ENCODE measurements at places on chromosomes 13 and 19.

DNA sequence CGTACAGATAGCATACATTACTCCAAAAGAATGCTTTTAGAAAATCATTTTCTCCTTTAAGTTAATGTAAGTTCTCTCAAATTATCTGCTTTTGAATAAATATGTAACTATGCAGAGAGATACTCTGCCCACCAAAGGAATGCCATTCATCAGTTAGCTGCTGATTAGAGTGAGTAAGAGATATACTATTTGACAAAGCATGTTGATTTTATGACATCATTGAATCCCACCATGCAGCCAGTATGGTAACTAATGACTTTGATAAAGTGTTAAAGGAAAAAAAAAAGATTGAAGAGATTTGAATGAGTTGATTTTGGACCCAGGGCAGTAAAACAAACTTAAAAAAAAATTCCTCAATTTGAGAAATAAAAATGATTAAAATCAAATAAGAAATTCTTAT lies 521.5 kb downstream of the SLITRK6 start:
- no peak for DNase-seq

GRCh38 chr13:50340146-50340545 lies 324.9 kb downstream of the KCNRG start:
- DNase-seq = no peak

DNA sequence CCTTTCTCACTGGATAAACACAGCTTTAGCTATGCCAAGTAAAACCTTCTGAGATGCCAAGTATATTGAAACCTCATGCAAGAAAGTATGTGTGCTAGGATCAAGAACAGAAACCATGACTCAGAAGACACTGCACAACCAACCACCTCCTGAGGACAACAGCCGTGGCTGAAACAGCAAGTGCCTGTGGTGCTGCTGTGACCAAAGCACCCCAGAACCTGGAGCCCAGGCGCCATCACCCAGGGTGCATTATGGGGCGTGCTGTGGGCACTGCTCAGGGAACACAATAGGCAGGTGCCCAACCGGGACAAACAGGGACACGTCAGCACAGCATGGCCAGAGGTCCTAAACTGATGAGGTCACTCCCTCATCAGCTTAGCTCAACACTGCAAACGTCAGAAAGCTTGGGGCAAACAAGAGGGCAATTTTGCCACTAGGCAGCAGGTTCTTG lies 101.3 kb upstream of the SLC15A1 start:
- DNase-seq = no peak

DNA sequence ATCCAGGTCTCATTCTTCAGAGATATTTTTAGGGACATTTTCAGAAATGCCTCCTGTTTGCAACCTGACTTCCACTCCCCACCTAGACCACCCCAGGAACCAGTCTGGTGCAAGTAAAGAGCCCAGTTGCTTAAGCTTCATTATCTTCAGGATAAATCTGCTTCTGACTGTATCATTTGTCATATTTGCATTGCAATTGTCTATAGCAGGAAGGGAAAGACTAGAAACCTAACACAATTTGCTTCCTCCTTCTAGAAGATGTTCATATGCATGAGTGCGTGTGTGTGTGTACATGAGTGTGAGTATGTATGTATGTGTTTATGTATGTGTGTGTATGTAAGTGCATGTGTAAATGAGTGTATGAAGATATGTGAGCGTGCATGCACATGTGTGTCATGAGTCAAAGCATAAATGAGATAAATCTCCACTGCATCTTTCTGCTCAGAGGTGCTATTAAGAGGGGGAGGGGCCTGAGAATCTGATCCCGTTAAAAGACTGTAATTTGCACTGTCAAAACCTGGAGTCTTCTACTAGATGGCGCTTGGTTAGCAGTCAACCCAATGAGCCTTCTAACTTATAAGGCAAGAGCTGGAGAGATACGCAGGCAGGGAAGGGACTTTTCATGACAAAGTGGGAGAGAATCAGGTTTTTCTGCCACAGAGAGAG lies 178.8 kb upstream of the KL start:
- DNase-seq = no peak

- DNase-seq = no peak
Measured at GRCh38 chr13:45256254-45256653, 55.4 kb upstream of the KCTD4 start.

- DNase-seq = no peak
Measured at GRCh38 chr13:44971656-44972595, 17.3 kb downstream of the NUFIP1 start.

- DNase-seq = no peak
Measured at GRCh38 chr13:110046811-110047210, 260.1 kb downstream of the COL4A1 start.

GRCh38 chr13:91690944-91691343 lies 292.5 kb downstream of the GPC5 start:
- no peak for DNase-seq

DNA sequence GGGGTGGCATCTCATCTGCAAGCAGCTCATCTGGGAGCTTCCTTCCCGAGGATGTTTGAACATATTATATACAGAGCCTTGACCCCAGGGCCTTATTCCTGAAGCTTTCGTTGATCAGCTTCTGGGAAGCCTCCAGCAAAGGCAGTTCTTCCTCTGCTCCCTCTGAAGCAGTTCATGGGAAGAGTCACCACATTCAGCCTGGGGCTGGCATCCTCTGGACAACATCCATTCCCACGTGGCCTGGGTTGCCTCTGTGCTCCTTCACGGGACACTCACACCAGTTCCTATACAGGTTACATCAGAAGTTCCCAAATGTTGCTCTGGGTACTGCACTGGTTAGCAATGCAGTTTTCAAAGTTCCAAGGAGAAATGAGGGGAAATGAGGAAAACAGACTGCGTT lies 29.6 kb downstream of the COL4A2 start:
- peak; percentile 37 for DNase-seq

All from right forelimb (tissue), 1 donor.